GF-D8 (cell line): ENCODE measurements at places on chromosomes 7 and 10.
A peak's percentile ranks its signal among the peaks of the same experiment; 100 is the strongest.

DNA sequence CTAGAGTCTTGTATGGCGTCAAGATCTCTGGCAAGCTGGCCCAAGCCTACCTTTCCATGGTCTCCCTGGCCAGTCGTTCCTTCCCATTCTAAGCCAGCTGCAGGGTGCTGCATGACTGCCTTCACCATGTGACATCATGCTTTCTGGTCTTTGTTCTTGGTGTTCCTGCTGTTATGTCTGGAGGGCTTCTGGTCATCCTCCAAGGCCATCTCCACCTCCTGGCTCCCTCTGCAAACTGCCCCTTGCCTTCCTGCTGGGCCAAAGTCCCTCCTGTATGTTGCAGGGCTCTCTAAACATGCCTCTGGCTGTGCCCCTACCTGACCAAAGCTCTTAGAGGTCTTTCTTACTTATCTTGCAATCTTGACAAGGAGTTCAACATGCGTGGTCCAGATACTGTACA, 44.4 kb upstream of the SHH start:
- no peak for DNase-seq

GRCh38 chr7:134669388-134669787, 22.7 kb downstream of the BPGM start:
- no peak for DNase-seq

- no peak for DNase-seq
Observed at GRCh38 chr10:22908837-22909236, 19.0 kb upstream of the ARMC3 start.

DNA sequence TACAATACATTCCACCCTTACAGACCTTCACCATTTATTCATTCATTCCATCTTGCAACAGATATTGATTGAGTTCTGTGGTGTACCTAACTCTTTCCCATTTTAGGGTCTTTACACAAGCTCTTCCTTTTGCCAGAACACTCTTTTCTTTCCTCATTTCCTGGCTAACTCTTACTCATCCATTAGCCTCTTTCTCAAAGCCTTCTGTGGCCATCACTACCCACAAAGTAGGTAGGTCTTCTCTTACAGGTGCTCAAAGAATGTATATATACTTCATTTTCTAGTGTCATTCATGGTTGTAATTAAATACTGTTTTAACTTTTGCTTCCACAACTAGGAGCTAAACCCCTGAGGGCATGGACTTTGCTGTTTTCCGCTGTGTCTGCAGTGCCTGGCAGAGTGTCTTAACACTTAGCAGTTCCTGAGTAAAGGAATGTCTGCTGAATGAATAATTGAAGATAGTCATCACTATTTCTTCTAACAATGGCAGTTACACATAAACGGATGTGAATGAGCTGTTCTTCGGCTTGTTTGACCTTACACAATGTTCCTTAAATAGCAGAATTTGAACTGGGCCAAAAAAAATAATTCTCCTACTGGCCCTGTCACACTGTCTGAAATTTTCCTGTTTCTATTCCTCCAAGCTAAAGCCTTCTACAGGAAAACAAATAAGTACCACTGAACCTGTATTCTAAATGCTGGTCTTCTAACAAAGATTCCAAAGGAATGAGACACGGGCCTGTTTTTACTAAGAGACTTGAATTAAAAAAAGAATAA, 15.1 kb downstream of the BCAP29 start:
- no peak for DNase-seq

DNA sequence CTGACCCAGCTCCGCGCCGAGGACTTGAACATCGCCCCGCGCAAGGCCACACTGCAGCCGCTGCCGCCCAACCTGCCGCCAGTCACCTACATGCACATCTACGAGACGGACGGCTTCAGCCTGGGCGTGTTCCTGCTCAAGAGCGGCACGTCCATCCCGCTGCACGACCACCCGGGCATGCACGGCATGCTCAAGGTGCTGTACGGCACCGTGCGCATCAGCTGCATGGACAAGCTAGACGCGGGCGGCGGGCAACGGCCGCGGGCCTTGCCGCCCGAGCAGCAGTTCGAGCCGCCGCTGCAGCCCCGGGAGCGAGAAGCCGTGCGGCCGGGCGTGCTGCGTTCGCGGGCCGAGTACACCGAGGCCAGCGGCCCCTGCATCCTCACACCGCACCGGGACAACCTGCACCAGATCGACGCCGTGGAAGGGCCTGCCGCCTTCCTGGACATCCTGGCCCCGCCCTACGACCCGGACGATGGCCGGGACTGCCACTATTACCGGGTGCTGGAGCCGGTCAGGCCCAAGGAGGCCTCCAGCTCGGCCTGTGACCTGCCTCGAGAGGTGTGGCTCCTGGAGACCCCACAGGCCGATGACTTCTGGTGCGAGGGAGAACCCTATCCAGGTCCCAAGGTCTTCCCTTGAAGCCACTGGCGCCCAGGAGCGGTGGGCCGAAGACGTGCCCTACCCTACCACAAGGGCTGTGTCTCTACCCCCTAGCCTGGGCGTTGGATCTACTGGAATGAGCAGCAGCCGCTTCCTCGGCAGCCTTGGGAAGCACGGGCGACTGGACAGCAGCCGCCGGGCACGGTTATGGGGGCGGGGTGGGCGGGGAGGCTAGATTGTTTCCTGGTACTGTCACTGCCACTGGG, 945 bp downstream of the ADO start:
- no peak for DNase-seq

DNA sequence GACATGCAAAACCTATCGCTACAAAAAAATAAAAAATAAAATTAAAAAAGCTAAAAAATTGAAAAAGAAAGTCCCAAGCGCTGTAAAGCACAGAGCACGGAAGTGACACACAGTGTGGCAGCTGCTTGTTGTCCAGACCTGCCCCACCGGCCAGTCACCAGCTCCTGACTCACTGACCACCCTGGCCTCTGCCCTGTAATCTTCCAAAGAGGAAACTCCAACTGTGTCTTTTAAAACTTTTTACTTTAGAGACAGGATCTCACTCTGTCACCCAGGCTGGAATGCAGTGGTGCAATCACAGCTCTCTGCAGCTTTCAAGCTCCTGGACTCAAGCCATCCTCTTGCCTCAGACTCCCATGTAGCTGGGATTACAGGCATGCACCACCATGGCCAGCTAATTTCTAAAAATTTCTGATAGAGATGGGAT, 23.6 kb downstream of the GNA12 start:
- peak; percentile 18 for DNase-seq

GRCh38 chr10:117439243-117439912, 64.1 kb upstream of the PDZD8 start:
- DNase-seq, result no peak

- DNase-seq, result no peak
Observed at GRCh38 chr10:123621916-123622315, 44.2 kb upstream of the GPR26 start.

DNA sequence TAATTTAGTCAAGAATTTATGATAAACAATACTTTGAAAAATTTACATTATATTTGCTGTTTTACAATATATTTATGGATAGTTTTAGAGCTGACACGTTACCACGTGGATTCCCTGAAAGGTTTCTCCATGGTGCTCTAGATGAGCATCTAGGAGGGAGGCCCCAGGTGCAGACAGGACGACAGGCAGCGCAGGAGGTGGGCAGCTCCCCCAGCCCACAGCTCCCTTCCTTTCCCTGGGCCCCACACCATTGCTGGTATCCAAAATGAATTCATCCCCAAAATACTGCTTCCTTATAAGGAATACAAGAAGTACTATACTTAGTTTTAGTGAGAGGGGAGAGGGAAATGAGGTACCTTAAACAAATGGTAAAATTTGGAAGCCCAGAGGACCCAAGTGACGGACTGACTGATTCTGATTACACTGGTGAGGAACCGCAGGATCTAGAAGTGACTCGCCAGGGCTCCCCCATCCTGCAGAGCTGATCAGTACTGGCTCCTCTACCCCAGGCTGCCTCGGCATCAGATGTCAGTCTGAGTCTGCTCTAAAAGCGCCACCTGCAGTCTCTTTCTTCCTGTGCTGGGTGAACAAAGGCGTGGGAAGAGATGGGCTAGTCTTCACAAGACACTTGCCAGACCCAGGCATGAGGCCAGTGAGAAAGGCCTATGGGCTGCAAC, 89.2 kb downstream of the DLG5 start:
- no peak for DNase-seq
